ENCODE measurements at places on chromosomes 2 and 18. TPM values are rescaled to one million over a fixed set of nuclear protein-coding genes. Genes with fewer than 3 reads are reported as not detected.

GRCh38 chr2:26740890-26741302 lies 23.2 kb upstream of the SLC35F6 start:
- no peak for DNase-seq

DNA sequence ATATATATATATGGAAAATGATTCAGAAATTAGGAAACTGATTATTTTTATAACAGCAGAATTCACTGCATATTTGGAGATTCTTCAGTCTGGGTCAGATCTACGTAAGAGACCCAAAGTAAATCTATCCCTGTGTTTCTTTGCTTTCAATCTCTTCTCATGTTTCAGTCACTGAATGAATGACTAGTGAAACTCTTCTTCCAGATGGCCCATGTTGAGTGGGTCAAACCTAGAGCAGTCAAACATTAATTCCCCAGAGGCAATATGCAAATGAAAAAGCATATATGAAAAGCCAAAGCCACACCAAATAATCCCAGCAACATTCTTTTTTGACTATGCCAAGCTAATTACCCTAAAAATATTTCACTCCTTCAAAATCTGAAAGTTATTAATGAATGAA lies 317.3 kb downstream of the RBM43 start:
- DNase-seq = no peak

CHMP3 gene
- 177 TPM for total RNA-seq

GRCh38 chr2:65320042-65320725 lies 92.6 kb downstream of the ACTR2 start:
- peak; percentile 94 for DNase-seq

DNA sequence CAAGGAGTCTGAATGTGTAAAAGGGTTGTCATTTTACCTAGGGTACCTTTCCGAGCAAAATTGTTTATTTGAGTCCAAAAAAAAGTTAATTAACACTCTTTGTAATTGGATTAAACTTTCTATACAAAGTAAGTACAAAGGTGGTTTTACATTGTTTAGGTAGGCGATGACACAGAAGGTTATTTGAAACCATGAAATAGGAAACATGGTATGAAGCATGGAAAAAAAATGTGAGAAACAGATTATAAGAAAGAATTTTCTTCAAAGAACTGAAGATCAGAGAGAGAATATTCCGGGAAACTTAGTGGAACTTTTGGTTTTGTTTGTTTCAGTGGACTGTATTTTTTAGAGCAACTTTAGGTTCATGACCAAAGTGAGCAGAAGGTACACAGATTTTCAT lies 32.7 kb downstream of the CARF start:
- no peak for DNase-seq

- no peak for DNase-seq
Measured at GRCh38 chr2:136175868-136176267, 57.9 kb upstream of the CXCR4 start.

GRCh38 chr2:172953411-172953810 lies 122.2 kb upstream of the MAP3K20 start:
- no peak for DNase-seq

- no peak for DNase-seq
Measured at GRCh38 chr18:49090901-49091300, 140.1 kb upstream of the SMAD7 start.

DNA sequence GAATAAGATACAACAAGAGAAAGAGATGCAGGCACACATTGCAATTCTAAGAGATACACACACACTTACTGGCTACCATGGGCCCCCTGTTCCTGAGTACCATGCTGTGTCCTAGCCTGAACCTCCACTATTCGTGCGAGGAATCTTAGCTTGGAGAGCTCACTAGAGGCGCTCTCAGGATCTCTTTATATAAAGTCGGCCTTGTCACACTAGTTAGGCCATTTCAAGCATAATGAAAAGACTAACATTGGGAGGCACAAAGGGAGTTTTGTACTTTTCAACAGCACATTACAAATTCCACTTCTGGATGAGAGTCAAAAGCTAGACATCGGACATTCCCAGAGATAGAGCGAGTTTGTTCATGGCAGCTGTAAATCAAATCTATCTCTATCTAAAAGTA lies 365.2 kb downstream of the DSEL start:
- DNase-seq = no peak

LPIN1 gene
- 54.8 TPM for total RNA-seq

DNA sequence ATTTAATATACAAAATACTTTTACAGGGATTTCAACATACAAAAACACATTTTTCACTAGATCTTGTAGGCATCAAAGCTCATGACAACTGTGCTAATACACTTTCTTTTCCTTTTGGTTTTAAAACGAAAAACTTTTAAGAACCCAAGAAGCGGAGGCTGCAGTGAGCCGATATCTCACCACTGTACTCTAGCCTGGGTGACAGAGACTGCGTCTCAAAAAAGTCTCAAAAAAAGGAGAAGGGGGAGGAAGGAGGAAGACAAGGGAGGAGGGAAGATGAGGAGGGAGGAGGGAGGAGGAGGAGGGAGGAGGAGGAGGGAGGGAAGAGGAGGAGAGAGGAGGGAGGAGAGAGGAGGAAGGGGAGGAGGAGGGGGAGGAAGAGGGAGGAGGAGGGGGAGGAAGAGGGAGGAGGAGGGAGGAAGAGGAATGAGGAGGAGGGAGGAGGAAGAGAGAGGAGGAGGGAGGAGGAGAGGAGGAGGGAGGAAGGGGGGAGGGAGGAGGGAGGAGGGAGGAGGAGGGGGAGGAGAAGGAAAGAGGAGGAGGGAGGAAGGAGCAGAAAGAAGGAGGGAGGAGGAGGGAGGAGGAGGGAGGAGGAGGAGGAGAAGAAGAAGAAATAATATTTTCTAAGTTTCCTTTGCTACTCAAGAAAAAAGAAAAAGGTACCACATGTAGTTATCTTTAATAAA lies 13.8 kb downstream of the ROCK2 start:
- DNase-seq = no peak

DNA sequence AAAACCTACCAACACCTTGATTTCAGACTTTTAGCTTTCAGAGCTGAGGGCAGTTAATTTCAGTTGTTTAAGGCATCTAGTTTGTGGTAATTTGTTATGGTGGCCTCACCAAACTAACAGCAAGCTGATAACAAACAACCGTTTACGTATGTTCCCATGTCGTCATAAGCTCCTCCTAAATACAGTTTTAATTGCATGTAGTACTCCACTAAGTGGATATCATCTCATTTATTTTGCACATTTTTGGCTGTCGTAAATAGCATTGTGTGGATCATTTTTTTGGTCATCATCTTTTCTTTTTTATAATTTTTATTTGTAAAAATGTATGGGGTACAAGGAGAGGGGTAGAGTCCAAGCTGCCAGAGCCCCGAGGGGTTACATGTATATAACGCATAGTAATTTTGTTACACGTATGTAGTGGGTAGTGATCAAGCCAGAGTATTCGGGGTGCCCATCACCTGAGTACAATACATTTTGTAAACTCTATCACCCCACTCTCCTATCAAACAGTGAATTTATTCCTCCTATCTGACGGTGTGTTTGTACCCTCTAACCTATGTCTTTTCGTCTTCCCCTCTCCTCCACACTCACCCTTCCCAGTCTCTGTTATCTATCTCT lies 89.2 kb upstream of the MYCN start:
- DNase-seq = no peak

GRCh38 chr18:36139245-36139644 lies 9.5 kb downstream of the ELP2 start:
- no peak for DNase-seq

DNA sequence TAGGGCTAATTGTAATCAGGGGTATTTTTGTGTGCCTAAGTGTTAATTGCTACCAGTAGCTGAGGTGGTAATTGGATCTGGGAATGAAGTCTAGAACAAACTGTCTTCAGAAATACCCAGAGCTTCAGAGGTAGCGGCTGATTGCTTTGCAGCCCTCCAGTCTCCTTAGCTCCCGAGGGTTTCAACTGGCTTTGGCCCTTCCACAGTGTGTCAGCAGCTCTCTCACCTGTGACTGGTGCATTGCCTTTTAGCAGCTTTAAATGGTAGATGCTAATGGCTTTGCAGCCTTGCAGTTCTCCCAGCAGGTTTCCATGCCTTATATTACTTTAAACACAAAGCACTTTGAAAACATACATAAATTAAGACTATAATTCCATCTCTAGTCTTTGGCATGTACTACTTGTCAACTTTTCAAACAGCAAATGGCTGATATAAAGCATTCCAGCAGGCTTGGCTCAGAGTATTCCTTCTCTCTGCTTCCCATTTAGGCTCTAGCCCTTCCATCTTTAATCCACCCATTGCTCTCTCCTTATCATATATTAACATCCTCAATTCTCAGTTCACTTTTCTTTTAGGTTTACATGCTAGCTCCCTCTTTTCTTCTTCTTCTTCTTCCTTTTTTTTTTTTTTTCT lies 156.4 kb upstream of the GALNT13 start:
- no peak for DNase-seq

GRCh38 chr2:44116319-44116718 lies 52.4 kb upstream of the PPM1B start:
- DNase-seq = no peak

GRCh38 chr2:5057891-5058351 lies 634.3 kb upstream of the SOX11 start:
- DNase-seq = no peak

- DNase-seq = no peak
Measured at GRCh38 chr2:1360144-1360543, 53.1 kb upstream of the TPO start.

IRS1 gene
- total RNA-seq = 25.8 TPM

All from mammary epithelial cell (primary cell).